ENCODE measurements at places on chromosomes 3 and 15.

DNA sequence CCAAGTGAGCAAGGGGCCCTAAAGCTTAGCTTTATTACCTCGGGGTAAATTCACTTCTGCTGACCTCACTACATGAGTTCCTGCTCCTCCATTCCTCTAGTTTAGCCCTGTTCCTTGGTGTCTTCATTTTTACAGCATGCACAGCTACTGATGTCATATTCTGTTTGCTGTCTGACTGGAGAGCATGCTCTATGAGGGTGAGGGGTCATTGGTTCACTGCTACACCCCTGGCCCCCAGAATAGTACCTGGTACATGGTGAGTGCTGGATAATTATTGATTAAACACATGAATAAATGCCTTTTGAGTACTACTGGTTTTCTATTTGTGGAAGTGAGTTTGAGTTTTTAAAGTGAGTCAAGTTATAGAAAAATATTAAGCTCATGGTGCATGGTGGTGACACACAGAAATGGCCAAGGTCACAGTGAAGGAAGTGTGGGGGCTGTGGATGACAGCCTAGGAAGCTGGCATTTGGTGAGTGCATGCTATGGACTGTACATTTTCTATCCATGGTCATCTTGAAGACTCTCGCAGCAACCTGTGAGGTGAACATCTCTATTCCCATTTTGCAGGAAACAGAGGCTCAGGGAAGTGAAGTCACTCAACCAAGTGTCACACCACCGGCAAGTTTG is 34.0 kb downstream of the RPLP1 start:
- no peak for DNase-seq

GRCh38 chr3:38173834-38174418 is 8.6 kb downstream of the OXSR1 start:
- DNase-seq, result no peak

- no peak for DNase-seq
Observed at GRCh38 chr15:26773917-26774316, 1.1 kb upstream of the GABRB3 start.

- peak; percentile 52 for DNase-seq
Observed at GRCh38 chr3:177538750-177539730, 341.8 kb upstream of the TBL1XR1 start.

- no peak for DNase-seq
Observed at GRCh38 chr15:74384566-74384880, 17.1 kb upstream of the CYP11A1 start.

GRCh38 chr15:90083954-90084607 is 18.2 kb downstream of the IDH2 start:
- DNase-seq, result no peak

DNA sequence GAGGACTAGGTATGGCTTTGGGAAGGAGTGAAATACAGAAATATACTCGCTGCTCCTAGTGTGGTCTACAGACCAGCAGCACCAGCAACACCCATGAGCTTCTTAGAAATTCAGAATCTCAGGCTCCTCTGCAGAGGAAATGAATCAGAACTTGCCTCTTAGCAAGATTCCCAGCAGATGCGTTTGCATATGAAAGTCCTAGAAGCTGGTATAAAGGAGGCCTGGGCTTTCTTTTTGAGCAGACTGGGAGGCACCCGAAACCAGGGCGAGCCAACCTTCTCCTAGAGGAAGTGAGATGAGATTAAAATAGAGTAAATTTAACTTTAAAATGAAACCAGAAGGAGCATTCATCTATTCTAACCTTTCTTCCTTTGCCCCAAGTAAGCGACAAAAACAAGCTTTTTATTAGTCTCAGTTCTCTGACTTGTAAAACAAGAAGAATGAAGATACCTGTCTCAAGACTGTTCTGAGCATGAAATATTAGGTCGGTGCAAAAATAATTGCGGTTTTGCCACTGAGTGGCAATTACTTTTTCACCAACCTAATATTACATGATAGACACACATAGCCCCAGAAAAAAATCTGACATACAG is 140.0 kb downstream of the PDZRN3 start:
- DNase-seq, result peak; percentile 3

GRCh38 chr15:100082761-100083402 is 258.9 kb downstream of the ADAMTS17 start:
- DNase-seq, result no peak

DNA sequence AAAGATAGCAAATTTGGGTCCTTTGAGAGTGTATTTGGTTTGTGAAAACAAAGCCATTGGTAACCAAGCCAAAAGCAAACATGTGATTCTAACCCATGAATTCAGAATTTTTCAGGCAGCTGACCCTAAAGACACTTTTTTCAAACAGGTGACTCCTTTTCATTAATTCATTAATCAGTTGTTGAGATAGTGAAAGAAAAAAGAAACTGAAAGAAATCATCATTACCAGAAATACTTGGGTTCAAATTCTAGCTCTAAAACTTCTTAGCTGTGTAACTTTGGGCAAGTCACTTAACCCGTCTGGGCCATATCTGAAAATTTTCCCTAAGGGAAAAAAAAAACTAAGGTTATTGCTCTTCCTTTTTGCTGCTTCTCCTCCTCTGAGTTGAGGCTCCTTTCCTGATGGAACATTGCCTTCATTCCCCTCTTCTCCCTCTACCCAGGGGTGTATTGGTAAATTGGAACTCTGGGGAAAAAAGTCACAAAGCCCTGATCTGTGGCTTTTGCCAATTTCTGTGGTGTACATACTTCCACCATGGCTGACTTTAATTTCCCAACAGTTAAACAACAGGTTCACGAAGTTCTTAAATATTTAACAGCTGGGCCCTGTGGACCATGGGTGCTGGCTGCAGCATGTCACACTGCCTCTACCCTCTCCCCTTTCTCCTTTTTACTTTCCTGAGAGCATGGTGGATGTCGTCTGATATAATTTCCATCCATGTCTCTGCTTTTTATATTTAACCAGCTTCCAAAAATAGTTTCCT is 120.3 kb downstream of the ASB7 start:
- DNase-seq, result no peak

GRCh38 chr15:69317392-69317841 is 18.7 kb downstream of the PAQR5 start:
- DNase-seq, result no peak

GRCh38 chr3:80355144-80355543 is 587.3 kb upstream of the ROBO1 start:
- peak; percentile 35 for DNase-seq

GRCh38 chr3:31094048-31094447 is 199.6 kb upstream of the GADL1 start:
- no peak for DNase-seq

DNA sequence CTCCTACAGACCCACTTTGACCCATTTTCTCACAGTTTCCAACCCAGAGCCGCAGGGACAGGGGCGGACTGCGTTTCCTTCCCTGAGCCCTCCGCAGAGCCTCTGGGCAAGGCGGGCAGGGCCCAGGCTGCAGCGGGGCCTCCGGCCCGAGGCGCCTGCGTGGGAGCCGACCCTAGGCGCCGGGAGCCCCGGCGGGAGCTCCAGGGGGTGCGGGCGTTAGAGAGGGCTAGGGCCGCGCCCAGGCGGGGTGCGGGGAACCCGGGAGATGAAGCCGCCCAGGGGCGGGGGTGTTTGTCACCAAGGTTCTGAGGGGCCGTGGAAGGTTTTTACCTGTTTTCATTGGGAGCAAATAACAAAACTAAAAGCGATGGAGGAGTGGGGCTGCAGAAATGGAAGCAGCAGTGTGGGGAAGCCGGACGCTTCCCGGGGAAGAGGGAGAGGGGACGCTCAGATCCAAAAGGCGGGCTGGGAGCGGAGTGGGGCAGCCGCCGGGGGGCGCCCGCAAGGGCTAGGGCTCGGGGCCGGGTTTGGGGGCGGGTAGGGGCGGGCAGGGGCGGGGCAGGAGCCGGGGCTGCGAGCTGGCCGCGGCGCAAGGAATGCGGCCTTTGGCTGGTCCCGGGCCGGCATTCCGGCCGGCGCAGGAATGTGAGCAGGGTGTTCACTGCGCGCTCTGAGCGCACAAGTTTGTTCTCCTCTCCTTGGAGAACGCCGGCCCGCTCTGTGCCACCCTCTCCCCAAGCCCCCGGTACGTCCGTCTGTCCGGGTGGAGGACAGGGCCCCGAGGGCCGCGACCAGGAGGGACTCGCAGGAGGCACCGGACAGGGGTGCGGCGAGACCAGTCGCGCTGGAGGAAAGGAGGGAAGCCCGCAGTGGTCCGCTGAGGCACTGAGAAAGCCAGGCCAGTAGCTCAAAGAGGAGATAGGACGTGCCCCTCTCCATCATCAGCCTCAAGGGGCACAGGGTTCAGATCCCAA is 61.1 kb downstream of the AMOTL2 start:
- no peak for DNase-seq

DNA sequence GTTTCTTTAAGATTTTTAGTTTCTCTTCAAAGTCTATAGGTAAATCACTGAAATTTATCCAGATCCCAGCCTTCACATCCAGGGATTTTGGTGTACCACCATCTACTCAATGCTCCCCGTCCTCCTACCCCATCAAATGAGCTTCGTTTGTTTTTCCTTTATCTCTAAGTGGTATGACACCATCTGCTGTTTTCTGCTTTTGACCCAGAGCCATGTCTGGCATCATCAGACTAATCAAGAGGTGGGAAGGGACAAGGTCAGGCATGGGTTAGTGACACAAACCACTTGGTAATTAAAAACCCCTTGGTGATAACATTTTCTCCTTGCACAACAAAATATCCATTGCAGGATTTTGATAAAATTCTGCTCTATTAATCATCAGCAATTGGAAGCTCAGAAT is 92.7 kb upstream of the GOLGA8J start:
- no peak for DNase-seq

DNA sequence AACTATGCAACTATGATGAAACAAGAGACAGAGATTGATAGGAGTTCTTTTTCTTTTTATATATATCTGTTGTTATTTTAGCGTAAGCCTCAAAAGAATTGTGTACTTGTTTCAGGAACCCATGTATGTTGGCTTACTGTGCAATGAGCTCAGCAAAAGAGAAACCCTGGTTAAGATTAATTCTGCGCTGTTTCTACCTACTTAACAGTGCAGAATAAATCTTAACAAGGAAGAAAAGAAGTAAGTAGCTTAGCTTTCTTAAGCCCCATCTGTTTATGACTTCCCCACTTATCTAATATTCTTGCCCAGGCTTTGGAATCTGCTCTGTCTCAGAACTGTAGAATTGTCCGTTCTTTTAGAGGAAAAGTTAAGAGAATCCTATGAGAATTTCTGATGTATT is 27.4 kb downstream of the ECT2 start:
- DNase-seq, result no peak

DNA sequence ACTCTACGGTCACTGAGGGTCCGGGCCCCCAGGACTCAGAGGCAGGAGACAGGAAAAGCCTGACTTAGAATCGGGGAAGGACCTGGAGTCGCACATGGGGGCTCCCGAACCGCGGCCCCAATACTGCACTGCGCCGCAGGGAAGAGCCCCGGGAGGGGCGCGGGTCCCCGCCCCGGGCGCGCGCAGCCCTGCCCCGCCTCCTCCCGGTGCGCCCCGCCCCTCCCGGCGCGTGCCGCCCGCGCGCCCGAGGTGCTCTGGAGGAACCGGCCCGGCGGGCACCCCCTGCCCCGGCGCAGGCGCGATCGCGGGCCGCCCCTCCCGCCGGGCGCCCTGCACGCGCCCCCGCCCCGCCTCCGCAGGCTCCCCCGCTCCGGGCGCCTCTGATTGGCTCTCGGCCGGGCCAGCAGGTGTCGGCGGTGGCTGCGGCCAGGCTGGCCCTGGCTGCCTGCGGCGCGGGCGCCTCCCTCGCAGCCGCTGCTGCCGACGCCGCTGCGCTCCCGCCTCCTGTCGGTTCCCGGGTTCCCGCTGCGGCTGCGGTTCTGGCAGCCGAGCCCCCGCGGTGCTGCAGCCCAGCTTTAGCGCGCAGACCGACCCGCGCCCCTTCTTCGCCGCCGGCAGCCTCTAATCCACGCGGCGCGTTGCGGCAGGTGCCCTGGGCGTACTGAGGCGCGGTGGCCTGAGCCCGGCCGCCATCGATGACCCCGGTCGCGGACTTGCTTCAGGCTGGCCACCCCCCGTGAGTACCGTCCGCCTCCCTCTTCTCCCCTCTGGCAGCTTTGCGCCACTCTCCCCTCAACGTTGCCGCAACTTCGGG is at the start of gene MYRIP:
Gene MYRIP, plus strand, starts transcription at position 429 of the 814 bp plus-strand sequence. CDS start 91,208 bp downstream, outside the sequence.
- peak; percentile 21 for DNase-seq

- DNase-seq, result no peak
Observed at GRCh38 chr3:111846717-111847116, 12.3 kb upstream of the PHLDB2 start.

- no peak for DNase-seq
Observed at GRCh38 chr3:136018876-136019275, 53.3 kb downstream of the PPP2R3A start.

GRCh38 chr3:57818772-57819171 is 62.7 kb downstream of the SLMAP start:
- DNase-seq, result no peak

All from MV-4-11 (cell line).